ENCODE measurements at places on chromosomes 16 and 17.

- DNase-seq = no peak
These were observed 83.2 kb upstream of the PSMD7 start for GRCh38 chr16:74213372-74213771.

GRCh38 chr17:82202981-82203380, 9.7 kb downstream of the CCDC57 start:
- DNase-seq = no peak

DNA sequence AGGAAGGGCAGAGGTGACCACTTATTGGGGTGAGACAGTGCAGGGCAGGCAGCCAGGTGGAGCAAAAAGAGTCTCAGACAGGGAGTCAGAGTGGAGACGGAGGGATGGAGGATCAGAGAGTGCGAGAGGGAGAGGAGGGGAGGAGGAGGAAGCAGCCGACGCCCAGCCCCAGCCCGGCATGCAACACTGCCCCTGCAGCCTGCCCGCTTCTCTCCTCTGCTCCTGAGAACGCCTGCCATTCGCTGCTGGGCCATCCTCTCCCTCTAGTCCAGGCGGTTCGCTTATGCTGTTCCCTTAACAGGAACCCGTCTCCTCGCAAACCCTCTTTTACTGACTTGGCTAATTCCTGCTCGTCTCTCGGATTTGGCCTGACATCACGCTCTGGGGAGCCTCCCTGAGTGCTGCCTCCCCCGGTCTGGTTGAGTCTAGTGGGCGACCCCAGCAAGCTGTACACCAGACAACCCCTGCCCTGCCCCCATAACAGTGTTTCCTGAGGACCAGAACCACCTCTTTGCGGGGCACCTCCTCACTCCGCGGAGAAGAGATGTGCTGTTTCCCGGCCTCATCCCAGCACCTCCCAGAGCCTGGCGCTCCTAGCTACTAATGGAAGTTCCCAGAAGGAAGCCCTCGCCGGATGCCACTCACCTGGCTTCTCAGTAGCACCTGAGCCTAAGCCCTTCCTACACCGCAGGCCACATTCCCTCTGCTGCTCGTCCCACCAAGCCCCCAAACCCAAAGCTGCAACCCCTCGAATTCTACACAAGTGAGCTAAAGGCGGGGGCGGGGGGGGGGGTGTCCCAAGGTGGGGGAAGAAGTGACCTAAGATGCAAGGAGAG, 61.2 kb upstream of the CCL1 start:
- DNase-seq = peak; percentile 83

DNA sequence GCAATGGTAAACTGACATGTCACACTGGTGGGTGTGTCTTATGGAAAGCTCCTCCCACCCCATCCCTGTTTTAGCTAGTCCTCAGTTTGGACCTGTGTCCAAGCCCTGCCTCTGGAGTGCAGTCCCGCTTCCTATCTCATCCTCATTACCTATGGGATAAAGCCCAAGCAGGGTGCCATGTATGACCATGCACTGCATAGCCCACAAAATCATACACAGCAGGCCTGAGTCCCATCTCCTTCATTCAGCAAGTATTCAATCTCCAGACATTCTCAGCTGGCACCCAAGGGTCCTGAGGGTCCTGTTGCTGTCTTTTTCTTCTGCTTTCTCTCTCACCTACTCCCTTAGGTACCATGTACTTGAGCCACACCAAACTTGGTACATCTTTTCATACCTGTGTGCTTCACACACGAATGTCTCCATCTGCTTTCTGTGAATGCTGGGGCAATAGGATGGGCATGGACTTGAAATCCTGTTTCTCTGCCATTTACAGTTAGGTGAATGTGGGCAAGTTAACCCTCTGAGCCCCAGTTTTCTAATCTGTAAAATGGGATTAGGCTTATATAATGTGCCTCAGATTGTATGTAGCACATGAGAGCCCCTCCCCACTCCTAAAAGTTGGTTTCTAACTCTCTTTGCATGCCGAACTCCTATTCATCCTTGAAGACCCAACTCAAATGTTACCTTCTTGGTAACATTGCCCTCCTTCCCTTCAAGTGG, 28.5 kb downstream of the TNS4 start:
- no peak for DNase-seq

- peak; percentile 24 for DNase-seq
These were observed 1.0 kb downstream of the EMC8 start for GRCh38 chr16:85798283-85798776.

- no peak for DNase-seq
These were observed 304.8 kb downstream of the MAF start for GRCh38 chr16:79295746-79296145.
